Natural killer cell treated with Interleukin-12 subunit alpha and Interleukin-12 subunit beta and Interleukin-15 and Interleukin-18, amount 100 ng/mL, for 72 hours (primary cell): ENCODE measurements at places on chromosomes 7 and 10. TPM values are rescaled to one million over a fixed set of nuclear protein-coding genes. Genes with fewer than 3 reads are reported as not detected.

PLA2G12B gene
- total RNA-seq = not detected

DNA sequence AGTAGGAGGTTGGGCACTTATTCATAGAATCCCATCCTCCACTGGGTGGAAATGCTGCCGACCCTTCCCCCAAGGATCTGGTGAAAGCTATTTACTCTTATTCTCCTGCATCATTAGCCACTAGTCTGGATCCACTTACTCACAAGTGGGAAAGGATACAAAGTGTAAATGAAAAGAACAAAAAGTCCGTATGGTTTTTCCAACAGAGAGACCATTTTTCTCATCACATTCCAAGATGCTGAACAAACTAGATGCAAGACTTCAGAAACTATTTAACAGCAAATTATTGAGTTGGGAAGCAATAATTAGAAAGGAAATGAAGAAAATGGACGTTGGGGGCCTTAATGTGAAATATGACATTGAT lies 242.4 kb upstream of the GLI3 start:
- DNase-seq = no peak

DNA sequence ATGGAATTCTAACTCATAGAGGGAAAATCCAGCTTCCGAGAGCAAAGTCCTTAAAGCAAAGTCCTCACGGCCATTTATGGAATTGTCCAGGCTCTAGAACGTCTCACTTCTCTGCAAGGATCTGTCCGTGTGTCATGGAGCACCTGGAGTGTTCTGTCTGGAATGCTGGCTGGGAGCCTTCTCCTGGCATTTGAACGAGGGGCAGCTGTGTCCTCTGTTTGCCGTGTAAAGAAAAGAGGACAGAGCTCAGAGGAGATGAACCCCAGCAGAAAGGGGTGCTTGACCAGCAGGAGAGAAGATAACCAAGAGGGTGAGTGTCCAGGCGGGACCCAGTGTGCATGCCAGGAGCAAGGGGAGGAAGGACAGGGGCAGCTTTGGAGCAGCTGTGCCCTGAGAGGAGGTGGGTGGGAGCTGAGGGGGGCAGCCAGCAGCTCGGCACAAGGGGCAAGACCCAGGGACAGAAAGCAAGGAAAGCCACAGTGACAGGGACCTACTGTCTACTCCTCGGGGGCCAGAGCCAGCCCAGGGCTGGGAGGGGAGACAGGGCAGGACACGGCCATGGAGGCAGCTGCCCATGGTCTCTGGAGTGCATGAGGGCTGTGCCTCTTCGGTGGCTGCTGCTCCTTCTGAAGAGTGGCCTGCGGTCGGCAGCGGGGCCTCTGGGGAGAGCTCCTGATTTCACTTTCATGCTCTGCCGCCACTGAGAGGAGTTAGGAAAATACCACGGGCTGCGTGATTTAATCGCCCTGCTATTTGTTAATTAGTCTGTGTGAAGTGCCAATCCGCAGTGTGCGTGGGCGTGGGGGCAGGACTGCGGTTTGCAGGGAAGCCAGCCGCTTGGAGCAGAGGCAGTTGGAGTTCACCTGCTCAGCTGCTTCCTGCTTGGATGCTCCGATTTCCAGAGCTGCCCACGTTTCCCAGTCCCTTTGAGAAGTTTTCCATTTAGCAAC lies 149.3 kb upstream of the SHH start:
- DNase-seq = no peak

GRCh38 chr10:76009531-76009930 lies 578.1 kb downstream of the LRMDA start:
- DNase-seq = no peak

CYP26C1 gene
- not detected for total RNA-seq

DNA sequence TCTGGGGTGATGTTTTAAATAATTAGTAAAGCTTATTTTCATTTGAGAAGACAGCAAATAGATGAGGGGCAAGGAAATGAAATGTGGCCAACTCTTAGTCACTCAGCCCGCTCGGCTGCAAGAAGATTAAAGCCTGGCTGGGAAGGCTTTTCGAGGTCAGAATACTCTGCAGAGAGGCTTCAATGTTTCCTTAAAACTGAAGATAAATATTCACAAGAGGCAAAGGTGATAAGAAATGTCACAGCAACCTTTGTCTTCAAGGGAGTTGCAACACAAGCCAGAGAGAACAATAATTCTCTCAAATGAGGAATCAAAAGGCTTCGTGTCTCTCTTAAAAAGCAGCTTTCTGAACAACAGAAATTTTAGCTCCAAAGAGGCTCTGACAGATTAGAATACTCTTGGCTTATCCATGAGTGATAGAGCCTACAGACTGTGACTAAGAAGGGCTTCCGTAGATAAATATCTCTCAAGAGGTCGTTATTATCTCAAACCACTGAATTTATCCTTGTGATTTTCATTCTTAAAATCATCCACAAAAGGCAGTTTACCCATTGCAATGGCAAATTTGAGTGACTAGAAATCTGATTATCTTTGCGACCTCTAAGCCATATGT lies 92.5 kb downstream of the KLF6 start:
- no peak for DNase-seq

- no peak for DNase-seq
These were observed 248.1 kb downstream of the ABCA13 start for GRCh38 chr7:48419401-48419800.

GRCh38 chr7:36526863-36527548 lies 137.3 kb downstream of the ANLN start:
- DNase-seq = no peak

- no peak for DNase-seq
These were observed 130.0 kb downstream of the ELAPOR2 start for GRCh38 chr7:86929293-86930109.

DNA sequence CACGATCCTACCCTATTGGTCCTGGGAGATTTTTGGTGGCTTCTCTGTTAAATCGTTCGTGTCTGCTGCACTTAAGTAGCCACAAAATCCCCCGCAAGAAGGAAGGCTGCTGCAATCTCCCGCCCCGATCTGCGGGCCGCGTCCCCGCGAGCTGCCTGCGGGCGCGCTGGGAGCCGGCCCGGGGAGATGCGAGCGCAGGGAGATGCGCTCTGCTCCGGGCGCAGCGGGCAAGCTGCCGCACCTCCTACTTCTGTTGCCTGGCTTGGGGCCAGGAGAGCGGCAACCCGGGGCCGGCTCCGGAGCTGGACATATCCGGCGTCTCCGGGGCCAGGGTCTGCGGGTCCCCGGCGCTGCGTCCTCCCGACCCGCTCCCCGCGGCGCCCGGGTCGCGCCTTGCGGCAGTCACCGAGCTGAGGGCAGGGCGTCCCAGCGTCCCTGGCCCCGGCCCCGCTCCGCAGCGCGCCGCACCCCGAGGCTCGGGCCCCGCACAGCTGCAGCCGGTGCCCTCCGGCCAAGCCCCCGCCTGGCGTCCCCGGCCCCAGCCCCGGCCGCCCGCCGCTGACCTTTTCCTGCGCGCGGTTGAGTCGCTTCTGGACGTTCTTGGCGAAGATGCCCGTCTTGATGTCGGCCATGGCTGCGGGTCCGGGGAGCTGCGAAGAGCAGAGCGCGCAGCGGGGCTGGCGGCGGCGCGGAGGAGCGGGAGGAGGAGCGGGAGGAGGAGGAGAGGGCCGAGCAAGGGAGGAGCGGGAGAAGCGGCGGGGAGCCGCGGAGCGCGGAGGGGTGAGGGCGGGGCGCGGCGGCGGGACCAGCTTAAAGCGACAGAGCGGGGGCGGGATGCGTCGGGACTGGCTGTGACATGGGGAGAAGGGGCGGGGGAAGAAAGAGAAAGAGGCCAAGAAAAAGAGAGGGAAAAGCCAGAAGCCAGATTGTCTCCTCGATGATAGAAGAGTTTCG lies at the start of gene AMPH:
Gene AMPH (minus strand): TSS at position 654 of the 954 bp plus-strand sequence. CDS start 22 bp downstream, at position 632.
- DNase-seq = no peak

DNA sequence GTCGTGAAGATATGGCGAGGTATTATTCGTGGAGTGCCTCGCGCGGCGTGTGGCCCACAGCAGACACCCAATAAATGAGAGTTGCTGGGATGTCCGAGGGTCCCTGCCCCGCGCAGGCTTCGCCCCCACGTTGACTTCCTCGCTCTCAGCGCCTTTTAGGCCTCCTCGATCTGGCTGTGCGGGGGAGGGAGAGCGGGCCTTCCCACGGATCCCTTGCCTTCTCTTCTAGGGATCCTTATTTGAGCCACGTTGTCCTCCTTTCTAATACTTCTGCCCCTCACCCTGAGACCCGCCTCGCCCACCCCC lies 660 bp downstream of the VCL start:
- peak; percentile 63 for DNase-seq

DNA sequence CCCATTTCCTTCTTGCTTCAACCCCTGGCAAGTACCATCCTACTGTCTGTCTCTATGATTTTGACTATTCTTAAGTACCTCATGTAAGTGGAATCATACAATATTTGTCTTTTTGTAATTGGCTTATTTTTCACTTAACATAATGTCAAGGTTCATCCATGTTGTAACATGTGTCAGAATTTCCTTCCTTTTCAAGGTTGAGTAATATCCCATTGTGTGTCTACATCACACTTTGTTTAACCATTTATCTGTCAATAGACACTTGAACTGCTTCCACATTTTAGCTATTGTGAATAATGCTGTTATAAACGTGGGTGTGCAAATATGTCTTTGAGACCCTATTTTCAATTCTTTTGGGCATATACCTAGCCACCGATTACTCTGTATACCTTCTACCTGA lies 14.0 kb upstream of the CDK14 start:
- no peak for DNase-seq

ARHGAP12 gene
- 4.5 TPM for total RNA-seq

FEZF1 gene
- not detected for total RNA-seq

- no peak for DNase-seq
These were observed 550 bp upstream of the ANK3 start for GRCh38 chr10:60390224-60390626.

CYP17A1 gene
- not detected for total RNA-seq

GRCh38 chr10:4470231-4470835 lies 355.7 kb upstream of the AKR1E2 start:
- DNase-seq = no peak

GRCh38 chr10:119284679-119285096 lies 77.3 kb downstream of the GRK5 start:
- no peak for DNase-seq

DNA sequence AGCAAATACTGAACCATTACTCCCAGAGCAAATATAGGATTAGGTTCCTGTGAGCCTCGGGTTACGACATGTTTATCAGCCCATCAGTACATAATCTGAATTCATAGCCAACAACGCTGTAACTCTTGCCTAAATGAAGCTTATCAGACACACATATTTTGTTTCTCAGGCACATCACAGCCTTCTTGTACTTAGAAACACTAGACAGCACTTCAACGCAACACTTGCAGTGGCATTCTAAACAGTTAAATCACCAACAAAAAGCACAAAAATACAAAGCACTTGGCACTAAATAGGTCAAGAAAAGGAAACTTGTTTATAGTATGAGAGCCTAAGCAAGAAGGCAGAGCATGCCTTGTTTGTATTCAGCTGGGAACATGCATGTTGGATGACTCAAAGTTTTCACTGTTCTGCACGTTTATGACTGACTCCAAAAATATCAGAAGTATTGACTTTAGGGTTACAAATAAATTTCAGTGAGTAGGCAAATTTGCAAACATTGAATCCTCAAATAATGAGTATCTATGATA lies 75.0 kb downstream of the VPS50 start:
- DNase-seq = no peak

DNA sequence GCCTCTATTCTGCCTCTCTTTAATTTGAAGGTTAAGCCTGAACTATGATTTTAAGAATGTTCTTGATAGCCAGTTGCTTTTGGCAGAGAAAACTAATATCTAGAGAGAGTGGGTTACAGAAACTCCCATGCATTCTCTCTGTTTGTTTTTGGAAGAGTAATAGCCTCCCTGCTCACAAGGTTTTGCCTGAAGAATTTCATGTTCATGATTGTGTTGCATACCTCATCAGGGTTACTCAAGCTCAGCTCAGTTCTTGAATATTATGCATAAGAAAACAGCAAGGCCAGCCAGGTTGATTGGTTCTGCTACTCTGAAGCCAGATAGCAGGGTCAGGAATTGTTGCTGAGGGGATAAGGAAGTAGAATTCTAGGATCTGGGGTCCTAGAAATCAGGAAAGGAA lies 137.4 kb downstream of the MDFIC start:
- no peak for DNase-seq

DNA sequence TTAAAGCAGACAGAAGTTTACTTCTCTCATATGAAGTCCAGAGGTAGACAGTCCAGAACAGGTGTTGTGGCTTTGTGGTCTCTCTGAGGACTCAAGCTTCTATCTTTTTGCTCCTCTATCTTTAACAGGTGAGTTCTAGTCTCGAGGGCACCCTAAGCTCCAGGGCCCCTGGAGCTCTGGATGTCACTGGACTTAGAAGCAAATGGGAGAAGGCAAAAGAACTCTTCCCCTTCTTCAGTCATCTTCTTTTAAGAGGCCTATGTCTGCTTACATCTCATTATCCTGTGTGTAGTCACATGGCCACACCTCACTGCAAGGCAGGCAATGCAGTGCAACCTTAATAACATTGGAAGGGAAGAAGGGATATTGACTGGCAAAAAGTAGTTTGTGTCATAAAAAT lies 61.6 kb downstream of the ADCYAP1R1 start:
- no peak for DNase-seq

TLX1 gene
- total RNA-seq = not detected

CLDN4 gene
- not detected for total RNA-seq

DNA sequence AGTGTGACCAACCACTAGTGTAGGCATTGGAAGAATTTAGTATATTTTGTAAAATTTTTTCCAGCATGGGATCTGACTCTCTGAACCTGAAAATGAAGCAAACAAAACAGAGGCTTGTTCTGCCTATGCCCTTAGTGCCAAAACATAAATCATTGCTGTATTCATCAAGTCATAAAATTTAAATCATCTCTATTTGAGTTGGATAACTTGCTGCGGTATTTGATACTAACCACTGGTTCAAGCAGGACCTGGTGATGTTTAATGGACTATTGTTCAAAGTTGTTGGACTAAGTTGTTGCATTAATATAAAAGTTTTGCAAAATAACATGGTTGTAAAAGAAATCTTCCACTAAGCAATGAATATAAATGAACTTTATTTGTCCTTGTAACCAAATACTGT lies 19.8 kb upstream of the RPA3 start:
- DNase-seq = no peak

- DNase-seq = no peak
These were observed 70.4 kb upstream of the APBB1IP start for GRCh38 chr10:26367771-26368170.

DNA sequence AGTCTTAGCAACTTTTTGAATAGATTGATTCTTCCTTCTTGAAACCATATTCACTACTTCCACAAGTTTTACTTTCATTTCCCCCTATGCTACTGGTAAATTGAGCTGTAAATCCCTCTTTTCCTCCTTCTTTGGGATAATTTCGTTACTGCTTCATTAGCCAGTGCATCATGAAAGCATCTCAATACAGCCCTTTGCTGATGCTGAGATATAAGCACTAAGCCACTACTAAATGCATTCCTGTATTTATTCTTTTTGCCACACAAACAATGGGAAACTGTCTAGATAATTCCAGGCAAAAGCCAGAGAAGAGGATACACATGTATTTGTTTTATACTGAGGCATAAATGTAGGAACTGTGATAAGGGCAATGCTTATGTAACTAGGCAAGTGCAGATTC lies 313.9 kb downstream of the NXPH1 start:
- DNase-seq = no peak

DNA sequence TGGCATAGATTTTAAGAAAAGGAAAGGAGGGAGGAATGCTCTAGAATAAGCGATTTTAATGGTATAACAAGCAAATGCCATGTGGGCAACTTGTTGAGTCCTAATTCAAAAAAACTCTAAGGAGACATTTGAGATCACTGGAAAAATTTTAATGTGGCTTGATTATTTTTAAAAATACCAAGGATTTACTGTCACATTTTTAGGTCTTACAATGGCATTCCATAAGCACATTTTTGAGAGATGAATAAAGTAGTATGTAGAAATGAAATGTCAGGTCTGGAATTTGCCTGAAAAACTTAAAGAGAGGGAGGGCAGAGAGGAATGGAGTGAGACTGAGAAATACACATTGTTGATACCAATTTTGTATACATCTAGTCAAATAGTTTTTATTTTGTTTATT lies 20.3 kb downstream of the NCAPG2 start:
- no peak for DNase-seq
